Femur (tissue), 1 donor: ENCODE measurements at places on chromosomes 1 and 21.

- DNase-seq = no peak
Measured at GRCh38 chr1:164417016-164417704, 141.8 kb upstream of the PBX1 start.

GRCh38 chr1:225435487-225435886 lies 7.6 kb upstream of the LBR start:
- DNase-seq = no peak

DNA sequence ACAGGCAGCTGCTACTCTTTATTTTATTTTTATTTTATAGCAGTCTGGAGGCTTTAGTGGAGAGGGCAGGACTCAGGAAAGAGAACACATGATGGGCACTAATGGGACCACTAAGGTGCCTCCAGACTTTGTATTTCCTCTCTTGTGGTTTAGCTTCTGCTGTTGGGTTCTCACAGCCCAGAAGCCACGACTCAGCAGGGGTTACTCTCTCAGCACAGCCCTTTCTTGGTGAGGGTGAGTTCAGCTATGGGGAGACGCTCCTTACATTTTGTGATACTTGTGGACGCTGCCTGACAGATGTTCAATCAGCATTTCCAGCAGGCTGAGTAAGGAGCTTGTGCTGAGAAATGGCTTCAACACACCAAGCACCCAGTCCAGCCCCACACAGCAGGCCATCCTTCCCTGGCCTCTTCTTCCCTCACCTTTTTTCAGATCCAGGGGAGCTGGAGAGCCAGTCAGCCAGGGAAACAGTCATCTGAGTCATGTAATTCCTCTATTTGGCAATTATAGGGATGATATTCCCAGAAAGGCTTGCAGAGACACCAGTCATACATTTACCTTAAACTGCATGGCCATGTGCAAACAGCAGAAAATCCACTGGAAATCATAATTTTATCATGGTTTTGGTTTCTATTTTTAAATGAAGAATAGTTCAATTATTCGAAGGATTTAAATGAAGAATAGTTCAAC lies 53.2 kb upstream of the RAB3GAP2 start:
- no peak for DNase-seq

GRCh38 chr1:239792157-239792556 lies 299.5 kb upstream of the FMN2 start:
- no peak for DNase-seq

DNA sequence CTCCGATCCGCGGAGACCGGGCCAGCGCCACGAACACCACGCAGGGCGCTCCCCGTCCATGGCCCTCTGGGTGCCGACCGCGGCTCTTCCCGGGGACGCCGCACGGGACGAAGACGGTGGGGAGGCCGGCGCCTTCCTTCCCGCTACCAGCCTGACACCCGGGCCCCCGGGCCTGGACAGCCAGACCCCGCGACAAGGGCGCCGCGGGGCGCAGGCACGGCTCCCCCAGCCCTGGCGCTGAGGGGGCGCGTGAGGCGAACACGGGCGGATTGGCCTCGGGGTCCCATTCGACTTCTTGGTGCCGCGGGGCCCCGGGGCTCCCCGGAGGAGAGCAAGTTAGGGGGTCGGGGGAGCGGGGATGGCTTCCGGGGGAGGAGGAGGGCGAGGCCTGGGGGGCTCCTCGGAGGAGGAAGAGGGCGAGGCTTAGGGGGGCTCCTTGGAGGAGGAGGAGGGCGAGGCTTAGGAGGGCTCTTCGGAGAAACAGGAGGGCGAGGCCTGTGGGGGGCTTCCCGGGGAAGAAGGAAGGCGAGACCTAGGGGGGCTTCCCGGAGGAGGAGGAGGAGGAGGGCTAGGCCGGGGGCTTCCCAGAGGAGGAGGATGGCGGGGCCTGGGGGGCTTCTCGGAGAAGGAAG lies 537 bp upstream of the KLHL17 start:
- DNase-seq = no peak

GRCh38 chr1:168079761-168080160 lies 57.0 kb downstream of the GPR161 start:
- DNase-seq = no peak

GRCh38 chr1:24235921-24236788 lies 49.1 kb upstream of the IFNLR1 start:
- DNase-seq = no peak

DNA sequence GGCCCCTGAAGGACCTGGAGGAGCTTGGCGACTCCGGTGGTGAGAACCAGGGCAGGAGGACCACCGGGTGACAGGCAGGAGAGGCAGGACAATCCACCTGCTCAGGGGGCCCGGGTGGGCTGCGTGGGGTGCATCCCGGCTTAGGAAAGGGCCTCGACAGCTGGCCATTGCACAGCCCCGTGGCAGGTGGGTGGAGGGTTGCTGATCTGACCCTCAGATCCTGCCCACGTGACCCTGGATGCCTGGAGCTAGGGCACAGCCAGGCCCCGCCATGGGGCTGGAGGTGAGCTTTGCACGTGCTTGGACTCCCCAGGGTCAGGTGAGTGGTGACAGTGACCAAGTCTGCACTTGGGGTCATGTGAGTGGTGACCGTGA lies 35.5 kb upstream of the SLC19A1 start:
- DNase-seq = no peak

DNA sequence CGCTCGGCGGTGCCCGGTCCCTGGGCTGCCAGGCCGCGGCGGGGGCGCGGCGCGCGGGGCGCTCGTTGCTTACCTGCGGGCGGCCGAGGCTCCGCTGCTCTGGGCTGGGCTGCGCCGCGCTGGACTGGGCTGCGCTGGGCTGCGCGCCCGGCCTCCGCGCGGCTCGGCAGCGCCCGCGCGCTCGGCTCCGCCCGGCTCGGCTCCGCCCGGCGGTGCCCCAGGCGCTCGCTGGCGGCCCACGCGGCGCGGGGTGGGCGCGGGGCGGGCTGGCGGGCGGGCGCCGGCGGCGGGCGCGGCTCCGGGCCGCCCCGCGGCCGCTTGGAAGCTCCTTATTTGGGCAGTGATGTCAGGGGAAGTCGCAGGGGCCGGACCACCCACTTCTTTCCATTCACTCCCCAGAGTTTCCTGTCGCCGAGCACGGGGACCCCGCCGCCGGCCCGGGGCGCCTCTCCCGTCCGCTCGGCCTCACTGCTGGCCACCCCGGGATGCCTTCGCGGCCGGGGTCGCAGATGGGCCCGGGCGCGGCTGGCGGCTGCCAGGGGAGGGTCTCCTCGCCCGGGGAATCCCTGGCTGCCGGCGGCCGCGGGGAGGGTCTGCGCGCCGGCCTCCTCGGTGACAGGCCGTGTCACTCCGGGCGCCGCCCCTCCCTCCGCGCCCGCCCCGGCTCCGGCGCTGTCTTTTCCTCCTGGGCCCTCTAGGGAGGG lies 177.7 kb upstream of the EDN2 start:
- DNase-seq = peak; percentile 82

DNA sequence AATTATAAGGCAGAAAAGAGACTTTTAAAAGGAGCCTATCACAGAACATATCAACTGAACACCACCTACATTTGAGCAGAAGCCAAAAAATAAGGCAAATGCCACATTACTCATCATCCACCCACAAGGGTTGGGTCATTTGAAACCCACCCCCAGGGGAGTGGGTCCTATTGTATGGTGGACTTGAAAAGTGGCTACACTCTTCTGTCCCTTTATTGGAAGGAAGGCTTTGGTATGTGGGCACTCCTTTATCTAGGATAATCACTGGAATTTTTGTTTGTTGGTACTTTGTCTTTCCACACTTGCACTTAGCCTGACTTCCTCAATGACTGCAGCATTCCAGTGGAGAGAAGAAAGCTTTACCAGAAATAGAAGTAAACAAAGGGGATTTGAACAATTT lies 157.2 kb upstream of the COL11A1 start:
- DNase-seq = no peak

DNA sequence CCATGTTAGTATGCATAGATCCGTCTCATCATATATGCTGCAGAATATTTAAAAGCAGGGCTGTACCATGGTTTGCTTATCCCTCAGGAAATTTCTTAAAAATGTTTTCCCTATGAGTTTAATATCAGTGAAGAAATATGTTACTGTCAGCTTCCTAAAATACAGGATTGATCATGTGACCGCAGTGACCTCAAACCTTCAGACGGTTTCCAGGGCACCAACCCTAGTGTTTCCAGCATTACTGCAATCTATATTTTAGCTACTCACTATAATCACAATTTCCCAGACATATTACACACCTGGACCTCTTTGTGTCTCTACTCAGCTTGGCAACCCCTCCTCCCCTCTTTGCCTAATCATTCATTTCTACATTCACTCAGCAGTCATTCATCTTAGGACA lies 7.7 kb upstream of the SDHB start:
- DNase-seq = no peak

DNA sequence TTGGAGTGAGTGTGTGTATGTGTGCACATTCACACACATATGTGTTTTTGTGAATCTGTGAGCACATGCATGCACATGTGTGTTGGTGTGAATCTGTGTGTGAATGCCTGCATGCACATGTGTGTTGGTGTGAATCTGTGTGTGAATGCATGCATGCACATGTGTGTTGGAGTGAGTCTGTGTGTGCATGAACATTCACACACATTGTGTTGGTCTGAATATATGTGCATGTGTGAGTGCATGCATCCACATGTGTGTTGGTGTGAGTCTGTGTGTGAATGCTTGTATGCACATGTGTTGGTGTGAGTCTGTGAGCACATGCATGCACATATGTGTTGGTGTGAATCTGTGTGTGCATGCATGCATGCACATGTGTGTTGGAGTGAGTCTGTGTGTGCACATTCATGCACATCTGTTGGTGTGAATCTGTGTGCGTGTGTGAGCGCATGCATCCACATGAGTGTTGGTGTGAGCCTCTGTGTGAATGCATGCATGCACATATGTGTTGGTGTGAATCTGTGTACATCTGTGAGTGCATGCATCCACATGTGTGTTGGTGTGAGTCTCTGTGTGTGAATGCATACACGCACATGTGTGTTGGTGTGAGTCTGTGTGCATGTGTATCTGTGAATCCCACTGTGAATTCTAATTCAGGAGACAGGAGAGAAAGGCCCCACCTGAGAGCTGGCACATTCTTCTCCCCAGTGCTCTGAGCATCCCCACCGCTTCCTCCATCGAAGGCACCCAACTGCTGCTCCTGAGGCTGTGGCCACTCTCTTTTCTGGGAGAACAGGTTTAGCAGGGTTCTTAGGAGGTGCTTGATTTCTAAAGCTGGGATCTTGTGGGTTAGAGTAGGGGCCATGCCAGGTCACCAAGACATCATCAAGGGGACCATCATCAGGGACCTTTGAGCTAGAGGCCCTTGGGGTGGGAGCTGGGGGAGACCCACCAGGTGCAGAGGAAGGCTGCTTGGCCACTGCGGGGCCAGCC lies 117.5 kb upstream of the ARHGEF16 start:
- no peak for DNase-seq

DNA sequence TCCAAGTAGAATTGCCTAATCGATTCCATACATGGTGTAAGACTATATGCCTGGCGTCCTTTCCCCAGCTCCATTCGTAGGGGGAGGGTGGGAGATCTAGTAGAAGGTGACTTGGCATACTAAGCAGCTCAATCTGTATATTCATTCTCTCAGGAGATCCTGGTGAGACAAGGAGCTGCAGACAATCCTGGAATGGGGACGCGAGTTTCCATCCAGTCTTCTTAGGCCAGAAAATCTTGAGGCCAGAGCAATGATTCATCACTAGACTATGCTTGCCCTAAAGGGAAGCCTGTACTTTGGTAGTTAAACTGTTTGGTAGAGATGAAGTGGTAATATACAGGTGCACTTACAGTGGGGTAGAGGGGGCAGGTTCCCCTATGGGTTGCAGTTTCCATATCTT lies 468.7 kb downstream of the ADGRL2 start:
- peak; percentile 80 for DNase-seq

DNA sequence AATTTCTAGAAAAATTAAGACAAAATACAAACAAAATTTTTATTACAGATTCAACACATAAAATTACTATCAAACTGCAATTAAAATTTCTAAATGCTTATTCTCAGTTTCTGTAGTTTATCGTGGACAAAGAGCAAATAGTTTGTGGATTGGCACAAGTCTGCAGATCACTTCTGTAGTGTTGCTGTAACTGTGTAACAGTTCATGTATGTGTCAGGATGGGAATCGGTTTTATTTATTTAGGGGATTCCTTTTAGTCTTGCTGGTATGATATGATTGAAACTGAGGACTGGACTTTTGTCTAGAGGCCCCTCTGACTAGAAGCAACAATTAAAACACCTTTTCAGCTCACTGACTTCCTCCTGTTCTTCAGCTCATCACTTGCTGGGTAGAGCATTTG lies 60.8 kb downstream of the LRIG2 start:
- no peak for DNase-seq

- no peak for DNase-seq
Measured at GRCh38 chr1:221302357-221302756, 423.1 kb downstream of the HLX start.

GRCh38 chr1:65104854-65105534 lies 43.0 kb upstream of the AK4 start:
- no peak for DNase-seq
